Purkinje cell (primary cell): ENCODE measurements at places on chromosomes 5 and 9. TPM values are rescaled to one million over a fixed set of nuclear protein-coding genes. Genes with fewer than 3 reads are reported as not detected.

CREBRF gene
- polyA plus RNA-seq: 5.4 and 7.5 TPM in 2 replicates

BTNL3 gene
- polyA plus RNA-seq: not detected in 2 replicates

CAVIN4 gene
- 0.11 and 0.17 TPM in 2 replicates for polyA plus RNA-seq

DBH gene
- polyA plus RNA-seq: not detected in 2 replicates

NOL6 gene
- polyA plus RNA-seq: 12.9 and 14.9 TPM in 2 replicates

BAG1 gene
- polyA plus RNA-seq: 30.4 and 44.0 TPM in 2 replicates
